Kidney tubule cell (primary cell): ENCODE measurements at places on chromosomes 2 and 18.

- no peak for DNase-seq
Observed at GRCh38 chr2:46145017-46145416, 152.2 kb upstream of the EPAS1 start.

- peak; percentile 9 for DNase-seq
Observed at GRCh38 chr2:81901017-81901416, 1596.5 kb upstream of the LRRTM1 start.

DNA sequence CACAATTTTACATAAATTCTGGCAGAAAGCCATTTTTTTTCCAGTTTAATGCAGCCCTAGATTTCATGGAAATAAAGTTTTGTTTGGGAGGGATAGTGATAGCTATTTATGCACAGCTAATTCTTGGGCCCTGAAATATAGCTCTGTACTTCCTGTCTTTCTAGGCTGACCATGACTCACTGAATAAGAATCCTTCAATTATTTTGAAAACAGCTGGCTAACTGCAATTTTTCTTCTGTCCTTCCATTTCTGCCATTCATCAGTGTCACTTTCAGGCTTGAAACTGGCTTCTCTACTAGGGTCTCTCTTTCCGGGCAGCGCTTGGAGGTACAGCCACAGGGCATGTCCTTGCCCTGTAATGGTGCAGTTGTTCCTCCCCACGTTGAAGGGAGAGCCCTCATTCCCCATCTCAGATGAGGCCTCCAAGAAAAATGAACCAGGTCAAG is 97.1 kb upstream of the TMEM178A start:
- DNase-seq, result peak; percentile 74

DNA sequence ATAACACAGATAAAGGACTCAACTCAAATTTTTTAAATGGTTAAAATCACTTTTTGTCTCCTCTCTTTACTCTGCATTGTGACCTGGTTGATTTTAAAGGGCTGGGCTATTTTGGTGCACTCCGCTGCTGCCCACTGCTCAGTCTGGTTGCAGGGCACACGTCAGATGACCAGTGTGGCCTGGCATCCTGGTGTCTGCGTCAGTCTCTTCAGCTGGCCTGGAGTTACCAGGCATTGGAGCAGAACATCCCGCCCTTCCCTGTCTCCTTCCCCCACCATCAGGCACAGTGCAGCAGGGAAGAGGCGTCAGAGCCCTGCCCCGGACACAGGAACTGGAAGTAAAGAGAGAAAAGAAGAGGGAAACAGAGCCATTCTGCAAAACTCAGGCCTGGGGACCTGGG is 8.9 kb downstream of the C1QL2 start:
- DNase-seq, result peak; percentile 85

- DNase-seq, result no peak
Observed at GRCh38 chr2:240302041-240302440, 133.4 kb upstream of the GPC1 start.

GRCh38 chr2:74772046-74772445 is 61.9 kb upstream of the HK2 start:
- no peak for DNase-seq

DNA sequence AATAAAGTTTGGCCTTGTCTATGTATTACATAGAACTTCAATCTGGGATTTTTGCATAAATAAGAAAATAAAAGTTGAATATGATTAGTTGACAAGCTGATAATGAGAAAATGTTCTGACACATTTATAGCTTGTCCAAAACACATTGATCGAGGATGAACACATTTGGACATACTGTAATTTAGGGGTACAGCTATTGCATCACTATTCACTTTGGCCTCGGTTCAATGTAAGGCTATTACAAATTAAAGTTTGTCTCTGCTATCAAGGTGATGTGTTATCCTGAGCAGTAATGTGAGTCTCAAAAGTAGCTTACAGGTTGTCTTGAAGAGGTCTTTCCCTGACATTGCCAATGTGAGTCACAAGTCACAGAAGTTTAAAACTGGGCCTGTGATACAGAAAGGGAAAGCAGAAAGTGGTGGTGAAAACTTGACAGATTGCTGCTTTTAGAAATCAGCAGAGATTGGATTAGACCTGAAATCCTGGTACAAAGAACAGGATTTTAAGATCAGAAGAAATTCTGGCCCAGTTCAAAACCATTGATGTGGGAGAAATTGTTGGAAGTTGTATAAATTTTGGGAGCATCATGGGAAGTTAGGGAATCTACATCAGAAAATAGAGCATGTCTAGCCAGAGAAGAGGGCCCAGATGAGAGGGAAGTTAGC is 674.1 kb downstream of the NYAP2 start:
- peak; percentile 3 for DNase-seq

DNA sequence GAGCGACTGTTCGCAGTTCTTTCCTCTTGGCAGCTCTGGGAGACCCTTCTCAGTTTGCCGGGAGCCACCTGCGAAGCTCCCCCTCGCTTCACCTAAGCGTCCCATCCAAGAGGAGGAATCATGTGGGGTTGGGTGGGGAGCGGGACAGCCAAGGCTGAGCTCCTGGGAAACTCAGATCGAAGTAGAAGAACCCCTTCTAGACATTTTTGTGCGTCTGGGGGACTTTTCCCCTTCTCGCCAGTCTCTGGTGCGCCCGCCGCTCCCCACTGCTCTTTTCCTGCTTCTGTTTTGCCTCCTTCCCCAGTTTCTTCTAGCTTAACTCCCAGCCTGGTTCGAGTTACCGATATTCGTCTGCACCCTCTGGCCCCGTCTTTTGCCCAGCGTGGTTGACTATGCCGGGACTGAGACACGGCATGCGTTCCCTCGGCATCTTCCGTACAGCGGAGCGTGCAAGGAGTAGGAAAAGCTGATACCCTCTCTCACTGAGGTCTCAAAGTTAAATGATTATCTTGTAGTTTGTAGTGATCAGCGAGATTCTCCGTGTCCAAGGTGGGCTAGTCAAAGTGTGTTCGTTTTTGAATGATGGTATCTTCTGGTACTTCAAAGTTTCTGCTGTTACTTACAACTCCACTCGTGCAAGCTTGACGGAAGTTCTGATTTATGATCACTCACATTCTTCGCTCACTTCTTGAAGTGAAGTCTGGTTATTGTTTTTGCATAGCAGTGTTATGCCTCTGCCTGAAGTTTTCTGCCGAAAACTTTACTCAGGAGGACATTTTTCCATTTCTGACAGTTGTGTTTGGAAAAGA is 664 bp downstream of the CAMKMT start:
- DNase-seq, result peak; percentile 59

- DNase-seq, result no peak
Observed at GRCh38 chr2:62141142-62141740, 54.7 kb upstream of the B3GNT2 start.

- DNase-seq, result peak; percentile 89
Observed at GRCh38 chr18:23231340-23232021, 96.2 kb downstream of the CABLES1 start.

- DNase-seq, result no peak
Observed at GRCh38 chr2:1550076-1550475, 136.8 kb downstream of the TPO start.

DNA sequence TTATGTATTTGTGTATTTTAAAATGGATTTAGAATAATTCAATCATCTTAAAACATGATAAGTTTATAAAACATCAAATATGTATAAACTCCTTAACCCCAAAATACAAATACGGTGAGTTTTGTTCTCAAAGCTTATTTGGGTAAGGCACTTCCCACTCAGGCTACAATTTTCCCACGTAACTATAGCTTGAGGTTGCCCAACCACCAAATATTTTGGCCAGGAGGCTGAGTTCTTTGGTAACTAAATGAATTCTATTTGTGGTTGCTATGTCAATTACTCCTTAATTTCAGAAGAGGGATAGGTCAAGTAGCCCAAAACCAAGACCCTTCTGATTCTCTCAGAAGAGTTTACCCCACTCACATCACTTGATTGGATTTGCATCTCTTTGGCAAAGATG is 70.4 kb downstream of the MYL12B start:
- no peak for DNase-seq

DNA sequence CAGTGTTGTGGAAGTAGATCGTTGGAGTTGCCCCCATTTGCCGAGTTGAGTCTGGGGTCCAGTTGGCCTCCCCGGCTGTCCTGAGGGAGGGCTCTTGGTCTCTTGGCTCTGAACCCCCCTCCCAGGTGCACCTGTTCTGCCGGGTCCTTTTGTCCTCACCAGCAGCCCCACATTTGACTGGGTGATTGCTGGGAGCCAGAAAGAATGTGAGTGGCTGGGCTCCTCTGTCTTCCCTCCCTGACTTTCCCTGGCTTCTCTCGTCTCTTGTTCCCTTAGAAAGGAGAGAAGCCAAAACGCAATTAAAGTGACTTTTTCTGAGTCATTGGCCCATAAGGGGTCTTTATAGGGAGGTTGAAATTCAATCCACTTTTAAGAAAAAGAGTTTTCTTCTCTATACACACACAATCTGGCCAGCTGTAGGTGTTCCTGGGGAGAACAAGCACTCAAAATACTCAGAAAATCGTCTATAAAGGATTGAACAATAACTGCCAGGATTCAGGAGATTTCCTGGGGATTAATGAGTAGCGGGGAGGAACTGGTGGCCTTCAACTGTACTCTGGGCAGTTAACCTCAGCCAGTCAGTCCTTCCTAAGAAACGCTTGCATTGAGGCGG is 131.0 kb downstream of the TMEM182 start:
- DNase-seq, result no peak

DNA sequence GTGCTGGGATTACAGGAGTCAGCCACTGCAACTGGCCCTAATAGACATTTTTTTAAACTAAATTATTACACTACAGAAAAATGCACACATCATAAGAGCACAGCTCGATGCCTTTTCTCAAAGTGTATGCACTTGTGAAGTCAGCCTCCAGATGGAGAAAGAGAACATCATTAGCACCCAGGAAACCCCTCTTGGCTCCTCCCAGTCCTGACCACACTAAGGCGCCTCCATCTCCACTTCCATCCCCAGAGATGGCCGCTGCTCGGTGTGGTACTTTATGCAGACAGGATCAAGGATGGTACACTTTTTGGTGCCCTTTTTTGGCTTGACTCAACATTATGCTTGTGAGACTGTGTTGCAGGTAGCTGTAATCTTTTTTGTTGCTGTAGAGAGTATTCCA is 34.8 kb downstream of the RRM2 start:
- DNase-seq, result no peak

- DNase-seq, result no peak
Observed at GRCh38 chr2:174888146-174888545, 117.0 kb downstream of the CHN1 start.

DNA sequence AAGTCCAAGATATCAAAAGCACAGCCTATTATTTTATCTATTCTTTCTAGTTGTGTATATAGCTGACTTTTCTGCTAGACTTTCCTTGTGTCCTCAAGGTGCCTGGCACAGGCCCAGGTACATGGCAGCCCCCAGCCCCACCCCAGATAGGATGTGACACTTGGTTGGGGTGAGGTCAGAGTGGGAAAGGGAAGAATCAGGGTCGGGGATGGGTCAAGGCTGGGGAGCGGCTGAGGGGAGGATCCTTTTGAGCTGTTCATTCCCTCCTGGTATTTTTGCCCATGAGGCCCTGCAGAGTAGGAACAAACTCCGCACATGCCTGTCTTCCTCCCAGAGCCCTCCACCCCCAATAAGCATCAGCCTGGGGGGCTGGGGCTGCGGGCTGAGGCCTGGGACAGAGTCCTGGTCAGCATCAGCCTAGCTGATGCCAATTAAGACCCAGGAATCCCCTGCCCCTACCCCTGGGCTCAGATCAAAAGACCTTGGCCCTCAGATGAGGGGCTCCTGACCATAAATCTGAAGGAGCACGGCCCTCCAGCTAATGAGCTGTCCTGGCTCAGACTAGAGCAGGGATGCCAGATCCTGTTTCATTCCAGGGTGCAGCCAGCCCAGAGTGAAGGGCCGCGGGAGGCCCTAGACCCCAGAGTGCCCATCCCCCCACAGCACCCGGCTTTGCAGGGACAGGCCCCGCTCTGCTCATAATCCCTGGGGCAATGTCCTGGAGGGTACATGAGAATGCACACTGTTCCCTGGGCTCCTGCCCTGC is 85.3 kb downstream of the SDC1 start:
- no peak for DNase-seq

DNA sequence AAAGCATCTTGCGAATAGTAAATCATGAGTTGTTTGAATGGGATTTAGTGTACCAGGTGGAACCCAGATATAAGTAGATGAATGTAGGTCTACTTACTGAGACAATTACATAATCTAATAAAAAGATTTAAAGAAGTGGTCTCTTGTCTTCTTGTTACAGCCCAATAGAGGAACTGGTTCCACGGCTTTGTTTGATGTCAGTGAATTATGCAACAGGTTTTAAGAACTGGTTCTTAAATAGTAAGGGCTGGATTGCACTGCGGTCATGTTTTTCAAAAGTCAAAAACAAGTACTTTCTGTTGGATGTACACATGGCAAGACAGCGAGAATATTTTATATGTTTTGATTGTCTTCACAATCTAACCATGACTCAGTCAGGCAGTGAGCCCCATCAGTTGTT is 15.4 kb upstream of the SLC9A2 start:
- no peak for DNase-seq

GRCh38 chr18:55073116-55073515 is 113.9 kb upstream of the CCDC68 start:
- peak; percentile 41 for DNase-seq

- DNase-seq, result peak; percentile 78
Observed at GRCh38 chr2:162926907-162927306, 88.3 kb upstream of the KCNH7 start.

DNA sequence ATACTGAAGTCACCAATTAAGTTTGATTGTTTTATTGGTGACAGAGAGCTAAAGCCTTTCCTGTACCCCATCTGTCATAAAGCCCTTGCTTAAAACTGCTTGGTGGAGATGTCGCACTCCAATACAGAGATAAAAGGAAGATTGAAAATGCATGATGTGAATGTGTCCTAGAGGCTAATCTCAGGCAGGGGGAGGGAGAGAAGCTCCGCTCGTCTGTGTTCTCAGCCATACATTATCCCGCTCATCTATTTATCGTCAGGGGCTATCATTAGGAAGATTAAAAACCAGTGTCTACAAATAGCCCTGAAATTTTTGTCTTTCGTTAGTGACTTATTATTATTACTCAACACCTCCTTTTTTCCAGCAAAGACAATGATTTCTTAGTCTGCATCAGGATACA is 110.3 kb downstream of the CMPK2 start:
- no peak for DNase-seq

DNA sequence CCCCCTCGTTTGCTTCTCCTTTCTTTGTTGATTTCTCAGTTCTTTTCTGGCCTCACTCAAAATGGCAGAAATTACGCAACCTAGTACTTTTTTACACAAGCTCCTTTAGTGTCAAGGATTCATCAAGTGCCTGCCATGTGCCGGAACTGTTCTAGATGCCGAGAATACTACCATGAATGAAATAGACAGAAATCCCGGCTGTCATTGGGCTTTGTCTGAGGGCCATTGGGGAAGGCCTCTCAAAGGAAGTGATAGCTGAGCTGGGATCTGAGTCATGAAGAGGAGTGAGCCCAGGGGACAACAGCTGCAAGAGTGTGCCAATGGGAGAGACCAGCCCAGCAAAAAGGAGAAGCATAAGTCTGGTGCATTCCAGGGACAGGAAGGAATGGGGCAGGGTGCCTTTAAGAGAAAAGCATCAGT is 34.3 kb upstream of the PPP1CB start:
- peak; percentile 88 for DNase-seq
